ENCODE measurements at places on chromosomes 12 and 14.

GRCh38 chr14:23125933-23126524 is 7.0 kb upstream of the CEBPE start:
- DNase-seq = peak; percentile 75

- no peak for DNase-seq
These were observed 103.8 kb downstream of the ACSS3 start for GRCh38 chr12:81181691-81182090.

DNA sequence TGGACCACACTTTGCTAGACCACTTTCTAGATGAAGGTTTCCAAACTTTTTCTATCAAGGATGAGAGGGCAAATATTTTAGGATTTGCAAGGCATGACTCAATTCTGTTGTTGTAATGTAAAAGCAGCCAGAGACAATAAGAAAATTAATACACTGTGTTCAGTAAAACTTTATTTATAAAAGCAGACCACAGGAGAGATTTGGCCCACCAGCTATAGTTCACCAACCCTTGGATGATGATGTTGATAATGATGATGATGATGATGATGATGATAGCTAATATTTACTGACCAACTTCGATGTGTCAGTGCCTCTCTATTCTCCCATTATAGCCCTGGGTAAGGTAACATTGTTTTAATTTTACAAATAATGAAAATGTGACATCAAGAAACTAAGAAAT is 156.5 kb downstream of the BTG1 start:
- no peak for DNase-seq

GRCh38 chr12:112103758-112104503 is 4.7 kb downstream of the NAA25 start:
- DNase-seq = no peak

- peak; percentile 84 for DNase-seq
These were observed 15.9 kb downstream of the NCOR2 start for GRCh38 chr12:124551268-124552144.

DNA sequence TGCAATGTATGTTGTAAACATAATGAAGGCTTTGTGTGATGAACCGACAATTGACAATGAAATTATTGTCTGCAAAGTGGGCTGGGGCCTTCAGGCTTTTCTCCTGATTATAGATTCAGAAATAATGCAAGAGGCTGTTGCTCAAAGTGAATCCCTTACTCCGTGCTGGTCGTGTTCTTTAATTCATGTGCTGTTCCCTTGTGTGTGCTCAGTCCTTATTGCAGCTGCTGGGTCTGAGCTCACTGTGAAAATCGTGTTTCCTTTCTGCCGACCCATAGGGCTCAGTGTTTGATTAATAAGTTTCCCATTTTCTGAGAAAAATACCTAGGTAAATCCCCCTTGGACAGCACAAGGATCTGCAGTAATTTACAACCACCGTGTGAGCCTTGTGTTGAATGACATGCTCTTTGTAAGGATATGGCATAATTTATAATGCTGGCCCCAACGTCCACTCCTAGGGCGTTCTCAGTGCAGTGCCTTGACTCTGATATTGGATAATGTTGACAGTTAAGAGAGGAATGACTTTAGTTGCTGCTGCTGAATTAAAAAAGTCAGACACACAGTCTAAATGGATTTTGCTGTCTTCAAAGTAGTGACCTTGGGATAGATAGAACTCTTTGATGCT is 81.6 kb downstream of the RGS6 start:
- DNase-seq = no peak

- DNase-seq = peak; percentile 24
These were observed 44.0 kb upstream of the SINHCAF start for GRCh38 chr12:31369712-31370521.

DNA sequence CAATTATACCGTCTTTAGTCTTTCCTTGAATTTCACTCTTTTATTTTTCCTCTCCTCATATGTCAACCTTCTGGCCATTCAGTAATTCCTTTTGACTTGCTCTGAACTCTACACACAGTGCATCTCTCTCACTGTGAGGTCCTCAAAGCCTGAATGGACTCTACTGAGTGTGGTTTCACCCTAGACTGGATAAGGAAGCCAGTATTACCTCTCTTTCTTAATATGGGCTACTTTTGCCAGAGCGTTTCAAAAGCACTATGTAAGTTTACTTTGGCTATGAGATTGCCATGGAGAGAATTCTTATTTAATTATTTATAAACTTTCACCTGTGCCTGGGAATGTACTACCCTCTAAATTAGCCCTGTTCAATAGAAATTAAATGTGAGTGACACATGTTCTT is 343.5 kb upstream of the DDHD1 start:
- no peak for DNase-seq

DNA sequence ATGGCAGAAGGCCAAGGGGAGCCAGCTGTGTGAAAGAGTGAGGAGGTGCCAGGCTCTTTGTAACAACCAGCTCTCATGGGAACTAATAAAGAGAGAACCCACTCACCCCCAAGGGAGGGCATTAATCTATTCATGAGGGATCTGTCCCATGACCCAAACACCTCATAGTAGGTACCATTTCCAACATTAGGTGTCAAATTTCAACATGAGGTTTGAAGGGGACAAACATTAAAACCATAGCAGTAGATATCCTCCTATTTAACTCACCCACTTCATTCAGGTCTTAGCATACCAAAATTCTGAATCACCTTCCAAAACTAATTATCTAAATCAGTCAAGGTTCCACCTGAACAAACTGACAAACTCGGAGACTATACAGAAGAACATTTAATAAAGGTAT is 75.3 kb downstream of the PPFIA2 start:
- DNase-seq = no peak

GRCh38 chr14:65142914-65143625 is 40.8 kb upstream of the MAX start:
- DNase-seq = no peak

GRCh38 chr14:38105106-38105702 is 102.5 kb upstream of the SSTR1 start:
- no peak for DNase-seq

- peak; percentile 63 for DNase-seq
These were observed 9.8 kb downstream of the CTDSP2 start for GRCh38 chr12:57836442-57837375.

DNA sequence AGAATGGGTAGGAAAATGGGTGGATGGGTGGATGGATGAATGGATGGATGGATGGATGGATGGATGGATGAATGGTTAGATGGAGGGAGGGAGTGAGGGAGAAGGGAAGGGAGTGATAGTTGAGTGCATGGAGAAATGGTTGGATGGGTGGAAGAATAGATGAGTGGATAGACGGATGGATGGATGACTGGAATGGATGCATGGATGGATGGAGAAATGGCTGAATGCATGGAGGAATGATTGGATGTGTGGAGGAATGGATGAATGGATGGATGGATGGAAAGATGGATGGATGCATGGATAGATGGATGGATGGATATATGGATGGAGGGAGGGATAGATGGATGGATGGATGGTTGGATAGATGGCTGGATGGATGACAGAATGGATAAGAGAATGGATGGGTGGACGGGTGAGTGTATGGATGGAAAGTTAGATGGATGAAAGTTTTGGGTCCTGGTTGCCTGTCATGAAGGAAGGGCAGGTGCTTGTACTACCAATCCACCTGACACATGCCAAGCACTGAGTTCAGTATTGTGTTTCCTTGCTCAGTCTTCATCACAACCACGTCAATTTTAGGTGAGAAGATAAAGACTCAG is 286.5 kb upstream of the RTL1 start:
- no peak for DNase-seq

DNA sequence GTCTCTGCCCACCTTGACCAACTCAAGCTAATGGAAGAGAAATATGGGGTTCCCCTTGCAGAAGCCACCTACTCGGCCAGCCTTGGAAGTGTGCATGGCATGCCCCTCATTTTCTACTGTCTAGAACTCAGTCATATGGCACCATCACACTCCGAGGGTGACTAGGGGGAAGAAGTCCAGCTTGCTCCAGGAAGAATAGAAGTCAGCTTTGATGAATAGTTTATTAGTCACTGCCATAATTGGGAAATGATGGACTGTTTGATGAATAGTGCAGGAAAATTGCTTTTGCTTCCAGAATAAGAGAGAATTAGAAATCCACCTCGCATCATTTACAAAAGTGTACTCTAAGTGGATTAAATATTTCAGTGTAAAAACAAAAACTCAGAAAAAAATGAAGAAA is 1030.6 kb downstream of the VRK1 start:
- DNase-seq = no peak

DNA sequence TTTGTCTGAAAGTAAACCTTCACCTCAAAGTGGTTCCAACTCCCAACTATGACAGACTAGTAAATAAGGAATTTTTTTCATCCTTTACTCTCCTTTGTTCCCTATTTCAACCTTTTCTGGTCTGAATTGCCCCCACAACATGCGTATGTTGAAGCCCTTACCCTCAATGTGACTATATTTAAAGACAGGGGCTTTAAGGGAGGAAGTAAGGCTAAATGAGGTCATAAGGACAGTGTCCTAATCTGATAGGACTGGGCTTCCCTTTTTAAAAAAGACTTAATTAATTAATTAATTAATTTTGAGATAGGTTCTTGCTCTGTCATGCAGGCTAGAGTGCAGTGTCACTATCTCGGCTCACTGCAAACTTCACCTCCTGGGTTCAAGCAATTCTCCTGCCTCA is 86.3 kb downstream of the VCPKMT start:
- no peak for DNase-seq

DNA sequence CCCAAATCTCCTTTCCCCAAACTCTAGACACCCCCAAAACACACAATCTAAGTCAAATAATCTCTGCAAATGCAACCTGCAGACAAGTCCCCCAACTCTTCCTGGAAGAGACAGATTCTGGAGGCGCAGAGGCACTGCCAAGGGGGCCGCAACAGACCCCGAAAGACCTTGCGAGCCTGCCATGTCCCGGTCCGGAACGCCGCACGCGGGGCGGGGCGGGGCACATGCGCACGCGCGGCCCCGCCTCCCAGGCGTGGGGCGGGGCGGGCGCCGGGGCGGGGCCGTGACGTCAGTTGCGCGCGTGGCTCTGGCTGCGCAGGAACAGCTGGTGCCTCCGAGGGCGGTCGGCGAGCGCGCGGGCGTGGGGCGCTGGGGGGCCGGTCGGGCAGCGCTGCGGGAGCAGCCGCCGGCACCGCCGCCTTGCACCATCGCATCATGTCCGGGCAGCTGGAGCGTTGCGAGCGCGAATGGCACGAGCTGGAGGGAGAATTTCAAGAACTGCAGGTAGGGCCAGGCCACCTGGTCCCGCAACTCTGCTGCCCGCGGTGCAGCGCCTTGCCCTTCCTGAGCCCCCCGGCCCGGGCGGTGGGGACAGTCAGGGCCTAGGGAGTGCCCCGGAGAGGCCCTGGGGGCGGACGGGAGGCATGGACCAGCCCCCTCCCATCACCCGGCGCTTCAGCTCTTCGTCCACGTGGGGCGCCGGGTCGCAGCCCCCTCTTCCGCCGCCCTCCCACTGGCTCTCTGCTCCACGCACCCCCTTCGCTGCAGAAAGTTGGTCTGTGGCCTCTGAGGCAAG is at the start of gene TMEM120B:
Gene TMEM120B, plus strand, starts transcription at position 292 of the 796 bp plus-strand sequence. Its CDS starts 144 bp downstream, at position 436.
- peak; percentile 97 for DNase-seq

GRCh38 chr14:105005329-105005928 is 15.5 kb downstream of the CDCA4 start:
- DNase-seq = no peak

- no peak for DNase-seq
These were observed 160.8 kb downstream of the GXYLT1 start for GRCh38 chr12:41983856-41984255.

DNA sequence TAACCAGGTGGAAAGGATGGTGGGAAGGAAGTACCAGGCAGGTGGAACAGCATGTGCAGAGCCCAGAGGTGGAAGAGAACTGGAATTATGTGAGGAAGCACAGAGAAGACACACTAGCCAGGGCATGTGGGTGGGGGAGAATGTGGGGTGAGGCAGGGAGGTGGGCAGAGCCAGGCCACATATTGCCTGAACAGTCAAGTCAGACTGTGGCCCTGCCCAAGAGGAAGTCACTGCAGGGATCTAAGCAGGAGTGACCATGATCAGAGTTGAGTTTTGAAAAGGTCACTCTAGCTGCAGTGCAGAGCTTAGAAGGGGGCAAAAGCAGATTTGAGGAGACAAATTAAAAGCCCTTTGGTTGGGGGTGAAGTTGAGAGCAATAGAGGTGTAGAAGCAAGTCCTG is 114.0 kb upstream of the SLC38A2 start:
- DNase-seq = no peak

DNA sequence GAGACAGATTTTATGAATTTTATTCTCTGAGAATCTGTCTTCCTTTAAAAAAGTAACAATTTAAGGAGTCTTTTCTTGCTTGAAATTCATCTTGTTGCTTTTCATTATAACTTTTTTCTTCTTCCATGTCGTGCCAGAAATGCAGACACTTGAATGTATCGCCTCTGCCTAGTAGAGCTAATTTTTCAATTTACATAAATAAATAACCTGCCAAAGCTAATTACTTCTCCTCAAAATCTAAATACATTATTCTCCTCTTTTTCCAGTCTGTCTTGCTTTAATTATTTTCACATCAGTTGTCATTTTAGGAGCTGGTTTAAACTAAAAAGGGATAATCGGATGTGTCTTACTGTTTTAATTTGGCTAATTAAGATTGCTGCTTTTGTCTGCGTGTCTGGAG is 711.1 kb upstream of the SEL1L start:
- DNase-seq = no peak

DNA sequence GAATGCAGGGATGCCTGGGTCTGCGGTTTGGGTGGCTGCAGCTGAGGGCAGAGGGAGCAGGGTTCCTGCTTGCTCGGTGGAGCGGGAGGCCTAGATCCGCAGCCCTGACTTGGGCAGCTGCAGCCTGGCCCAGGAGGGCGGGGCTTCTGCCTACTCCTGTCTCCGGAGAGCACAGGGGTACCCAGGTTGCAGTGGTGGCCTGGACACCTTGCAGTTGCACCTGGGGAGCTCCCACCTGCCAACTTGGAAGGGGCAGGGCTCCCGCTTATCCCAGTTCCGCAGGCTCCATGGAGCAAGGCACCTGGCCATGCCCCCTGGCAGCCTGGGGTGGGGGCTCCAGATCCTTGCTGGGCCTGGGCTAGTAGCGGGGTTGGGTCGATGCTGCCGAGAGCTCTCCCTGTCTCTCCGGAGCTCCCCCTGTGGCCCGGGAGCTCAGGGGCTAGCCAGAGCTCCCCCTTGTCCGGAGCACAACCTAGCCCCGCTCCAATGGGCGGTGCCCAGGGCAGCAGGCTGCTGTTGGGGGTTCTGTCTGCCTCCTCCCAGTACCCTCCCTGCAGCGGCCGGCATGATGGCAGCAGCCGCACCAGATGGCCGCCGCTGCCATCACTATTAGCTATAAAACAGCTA is 136.4 kb downstream of the PTPRR start:
- DNase-seq = peak; percentile 38

DNA sequence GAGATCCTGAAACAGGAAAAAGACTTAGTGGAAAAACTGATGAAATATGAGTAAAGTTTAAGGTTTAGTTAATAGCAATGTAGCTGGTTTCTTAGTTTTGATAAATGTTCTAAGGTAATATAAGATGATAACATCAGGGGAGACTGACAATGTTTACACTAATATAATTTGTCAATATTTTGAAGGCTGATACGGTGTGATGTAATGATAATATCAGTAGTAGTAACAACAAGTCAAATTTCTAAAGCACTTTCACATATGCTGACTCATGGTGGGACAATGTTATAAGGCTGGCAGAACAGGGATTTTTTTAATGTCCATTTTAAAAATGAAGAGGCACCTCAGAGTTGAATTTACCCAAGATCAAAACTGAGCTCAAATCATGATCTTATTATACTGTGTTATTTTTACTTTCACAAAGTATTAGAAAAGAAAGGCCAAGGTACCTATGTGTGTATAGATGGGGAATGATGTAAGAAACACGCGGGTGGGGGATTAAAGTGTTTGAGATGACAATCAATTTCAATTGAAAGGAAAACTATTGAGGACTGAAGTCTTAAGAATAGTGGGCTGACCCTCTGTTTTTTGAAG is 2.4 kb upstream of the FLRT2 start:
- no peak for DNase-seq

GRCh38 chr12:4355156-4356040 is 24.1 kb downstream of the FGF23 start:
- no peak for DNase-seq
